ENCODE measurements at places on chromosomes 1 and 21.

- DNase-seq = no peak
These were observed 10.9 kb downstream of the YARS1 start for GRCh38 chr1:32806290-32806689.

DNA sequence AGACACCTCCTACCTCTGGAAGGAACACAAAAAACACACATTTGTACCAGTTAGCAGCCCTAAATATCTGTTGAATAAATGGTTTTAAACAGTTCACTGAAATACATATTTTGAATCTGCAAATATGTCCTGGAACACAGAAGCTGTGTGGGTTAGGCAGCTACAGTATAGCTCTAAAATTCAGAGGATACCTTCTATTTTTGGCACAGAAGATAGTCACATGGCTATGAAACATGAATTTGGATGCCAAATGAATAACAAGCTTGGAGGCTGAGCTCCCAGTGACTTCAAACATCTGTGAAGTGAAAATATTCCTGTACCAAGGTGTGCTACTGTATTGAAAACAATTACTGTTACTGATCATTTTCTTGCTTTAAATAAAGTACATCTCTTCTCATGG, 391.5 kb upstream of the ADGRL2 start:
- no peak for DNase-seq

GRCh38 chr1:198449727-198450433, 90.6 kb downstream of the ATP6V1G3 start:
- DNase-seq = no peak

DNA sequence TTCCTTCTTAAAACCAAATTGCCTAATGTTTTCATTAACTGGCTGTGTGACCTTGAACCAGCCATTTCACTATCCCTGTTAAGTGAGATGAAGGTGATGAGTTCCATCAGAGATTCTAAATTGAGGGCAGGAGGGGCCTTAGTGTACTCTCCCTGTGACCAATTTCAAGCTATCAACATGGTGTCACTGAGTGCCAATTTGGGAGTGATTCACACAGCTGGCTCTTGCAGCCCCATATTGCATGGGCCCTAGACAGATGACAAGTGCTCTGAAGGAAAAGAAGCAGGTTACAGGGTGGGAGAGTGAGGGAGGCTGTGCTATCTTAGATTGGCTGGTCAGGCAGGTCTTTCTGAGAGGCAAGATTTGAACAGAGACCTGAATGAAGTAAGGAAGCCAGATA, 13.0 kb upstream of the TACSTD2 start:
- DNase-seq = no peak

DNA sequence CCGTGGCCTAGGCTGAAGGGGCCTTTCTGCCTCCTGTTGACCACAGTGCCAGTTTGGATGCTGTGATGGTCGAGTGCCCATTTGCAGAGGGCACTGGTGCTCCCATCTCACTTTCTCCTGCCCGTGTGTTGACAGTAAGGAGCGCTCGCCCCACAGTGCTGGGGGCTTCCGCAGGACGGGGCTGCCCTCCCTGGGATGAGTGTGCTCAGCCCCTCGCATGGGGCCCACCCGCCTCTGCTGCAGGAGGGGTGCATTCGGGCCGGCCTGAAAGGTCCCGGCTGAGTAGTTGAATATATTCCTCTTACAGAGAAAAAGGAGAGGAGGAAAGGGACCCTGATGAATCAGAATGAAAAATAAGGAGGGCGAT, 37.3 kb downstream of the NTPCR start:
- DNase-seq = no peak

DNA sequence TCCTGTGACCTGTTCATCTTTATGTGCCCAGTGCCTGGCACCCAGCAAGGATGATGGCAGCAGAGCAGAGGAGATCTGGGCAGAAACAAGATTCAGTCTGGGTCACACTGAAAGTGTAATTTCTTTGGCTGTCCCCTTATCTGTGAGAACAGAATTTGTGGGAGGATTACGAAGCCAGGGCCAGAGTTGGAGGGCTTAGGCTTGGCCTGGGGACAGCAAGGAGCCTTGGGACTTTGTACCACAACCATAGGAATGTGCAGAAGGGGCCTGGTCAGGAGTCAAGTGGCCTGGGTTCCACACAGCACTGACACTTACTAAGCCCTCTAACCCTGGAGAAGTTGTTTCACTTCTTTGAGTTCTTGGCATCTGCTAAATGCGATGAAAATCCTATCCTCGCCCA, 12.8 kb downstream of the PMVK start:
- DNase-seq = no peak

GRCh38 chr21:43727519-43728153, 8.7 kb downstream of the PDXK start:
- DNase-seq = no peak

DNA sequence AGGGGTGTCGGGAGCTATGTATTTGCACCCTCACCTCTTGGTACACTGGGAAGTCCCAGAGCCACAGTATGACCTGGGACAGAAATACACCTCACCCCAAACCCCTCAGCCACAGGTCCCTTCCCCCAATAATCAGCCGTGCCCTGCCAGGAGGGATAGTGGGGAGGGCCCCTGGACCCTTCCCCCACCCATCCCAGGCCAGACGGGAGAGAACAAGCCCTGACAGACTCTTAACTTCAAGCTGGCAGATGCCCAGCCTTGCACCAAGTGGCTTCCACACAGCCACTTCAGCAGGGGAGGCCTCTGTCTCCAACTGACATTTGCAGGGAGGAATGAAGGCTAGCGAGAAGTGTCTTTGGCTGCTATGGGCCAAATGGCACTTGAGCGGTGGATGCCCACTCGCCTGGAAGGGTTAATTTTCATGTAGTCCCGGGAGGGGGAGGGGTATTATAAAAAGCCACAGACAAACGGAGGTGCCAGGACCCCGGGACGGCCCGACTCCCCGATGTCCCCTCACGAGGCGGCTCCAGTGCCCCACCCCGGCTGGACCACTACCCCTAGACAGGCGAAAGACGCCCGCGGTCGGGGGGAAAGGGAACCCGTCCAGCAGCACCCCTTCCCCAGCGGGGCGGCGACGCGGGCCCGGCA, 495 bp downstream of the SYNC start:
- no peak for DNase-seq

DNA sequence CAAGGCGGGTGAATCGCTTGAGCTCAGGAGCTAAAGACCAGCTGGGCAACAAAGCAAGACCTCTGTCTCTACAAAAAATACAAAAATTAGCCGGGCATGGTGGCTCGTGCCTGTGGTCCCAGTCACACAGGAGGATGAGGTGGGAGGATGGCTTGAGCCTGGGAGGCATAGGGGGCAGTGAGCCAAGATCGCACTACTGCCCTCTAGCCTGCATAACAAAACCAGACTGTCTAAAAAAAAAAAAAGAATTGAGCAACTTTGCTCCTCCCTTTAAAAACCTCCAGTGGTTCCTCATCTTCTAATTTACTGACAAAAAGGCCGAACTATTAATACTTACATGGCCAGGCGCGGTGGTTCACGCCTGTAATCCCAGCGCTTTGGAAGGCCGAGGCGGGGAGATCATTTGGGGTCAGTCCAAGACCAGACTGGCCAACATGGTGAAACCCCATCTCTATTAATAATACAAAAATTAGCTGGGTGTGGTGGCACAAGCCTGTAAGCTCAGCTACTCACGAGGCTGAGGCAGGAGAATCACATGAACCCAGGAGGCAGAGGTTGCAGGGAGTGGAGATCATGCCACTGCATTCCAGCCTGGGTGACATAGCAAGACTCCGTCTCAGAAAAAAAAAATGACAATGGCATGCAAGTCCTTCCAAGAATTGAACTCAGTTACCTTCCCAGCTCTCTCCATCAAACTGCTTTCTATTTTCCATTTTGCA, 4.4 kb downstream of the ACBD3 start:
- no peak for DNase-seq

DNA sequence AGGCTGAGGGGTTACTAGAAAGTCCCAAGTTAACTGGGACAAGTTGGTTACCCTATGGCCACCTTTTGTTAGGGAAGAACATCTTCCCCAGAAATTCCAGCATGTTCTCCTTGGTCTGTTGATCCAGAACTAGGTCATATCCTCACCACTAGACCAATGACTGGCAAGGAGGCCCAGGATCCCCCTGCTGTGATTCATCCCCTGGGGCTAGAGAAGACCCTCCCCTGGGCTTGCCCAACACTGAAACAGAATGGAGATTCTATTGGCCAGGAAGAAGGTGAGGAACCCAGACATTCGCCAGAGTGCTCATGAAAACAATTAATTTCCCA, 90.1 kb upstream of the SIM2 start:
- no peak for DNase-seq

DNA sequence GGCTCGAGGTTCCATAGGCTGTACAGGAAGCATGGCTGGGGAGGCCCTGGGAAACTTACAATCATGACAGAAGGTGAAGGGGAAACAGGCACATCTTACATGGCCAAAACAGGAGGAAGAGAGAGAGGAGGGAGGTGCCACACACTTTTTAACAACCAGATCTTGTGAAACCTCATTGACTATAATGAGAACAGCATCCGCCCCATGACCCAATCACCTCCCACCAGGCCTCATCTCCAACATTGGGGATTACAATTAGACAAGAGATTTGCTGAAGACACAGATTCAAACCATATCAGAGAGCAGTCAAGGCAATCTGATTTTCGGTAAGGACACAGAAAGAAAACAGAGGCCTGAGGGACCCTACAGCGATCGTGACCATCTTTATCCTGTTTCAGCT, 41.7 kb downstream of the TNFRSF9 start:
- DNase-seq = no peak

GRCh38 chr1:15948091-15948591, 27.8 kb downstream of the ZBTB17 start:
- DNase-seq = no peak

- no peak for DNase-seq
These were observed 74.4 kb downstream of the SCMH1 start for GRCh38 chr1:41167667-41168066.

DNA sequence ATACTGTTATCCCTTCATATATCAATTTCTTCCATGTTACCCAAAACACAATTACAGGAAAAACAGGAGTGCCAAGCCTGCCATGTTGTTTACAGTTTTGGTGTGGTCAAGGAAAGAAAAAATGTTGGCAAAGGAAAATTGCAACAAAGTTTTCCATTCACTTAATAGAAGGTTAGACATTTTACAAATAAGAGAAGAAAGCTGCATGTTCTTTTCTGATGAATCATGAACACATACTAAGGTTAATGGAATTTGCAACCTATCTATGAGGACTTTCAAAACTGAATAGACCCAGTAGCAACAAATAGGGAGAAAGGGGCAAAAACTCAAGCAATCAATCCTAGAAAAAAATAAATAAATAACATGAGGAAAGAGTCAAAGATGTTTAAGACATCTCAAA, 556.7 kb downstream of the DPYD start:
- no peak for DNase-seq

DNA sequence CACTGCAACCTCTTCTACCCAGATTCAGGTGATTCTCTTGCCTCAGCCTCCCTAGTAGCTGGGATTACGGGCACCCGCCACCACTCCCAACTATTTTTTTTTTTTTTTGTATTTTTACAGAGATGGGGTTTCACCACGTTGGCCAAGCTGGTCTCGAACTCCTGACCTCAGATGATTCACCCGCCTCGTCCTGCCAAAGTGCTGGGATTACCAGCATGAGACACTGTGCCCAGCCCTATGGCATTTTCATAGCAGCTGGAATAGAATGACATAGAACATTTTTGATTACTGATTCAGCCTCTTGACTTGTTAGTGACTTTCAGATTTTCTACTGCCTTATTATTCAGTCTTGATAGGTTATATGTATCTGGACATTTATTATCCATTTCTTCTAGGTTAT, 1046.2 kb downstream of the AMY1C start:
- DNase-seq = no peak

- no peak for DNase-seq
These were observed 3.7 kb downstream of the C1orf226 start for GRCh38 chr1:162385280-162385623.

DNA sequence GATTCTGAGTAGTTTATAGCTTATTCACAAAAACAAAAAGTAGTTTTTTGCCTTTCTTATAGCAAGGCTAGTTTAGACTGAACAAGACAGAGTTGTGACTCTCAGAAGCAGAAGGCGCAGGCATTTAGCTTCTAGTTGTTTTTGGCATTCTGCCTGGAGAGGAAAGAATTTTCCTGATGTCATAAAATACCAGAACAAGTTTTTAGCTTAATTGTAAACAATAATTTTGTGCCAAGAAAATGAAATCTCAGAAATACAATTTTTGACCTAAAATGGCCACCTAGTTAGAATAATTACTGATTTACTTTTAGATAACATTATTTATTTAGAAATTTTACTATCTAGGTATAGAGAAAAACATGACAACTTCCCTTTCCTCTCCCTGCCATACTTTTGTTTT, 1.0 kb downstream of the DNAJB4 start:
- DNase-seq = no peak

DNA sequence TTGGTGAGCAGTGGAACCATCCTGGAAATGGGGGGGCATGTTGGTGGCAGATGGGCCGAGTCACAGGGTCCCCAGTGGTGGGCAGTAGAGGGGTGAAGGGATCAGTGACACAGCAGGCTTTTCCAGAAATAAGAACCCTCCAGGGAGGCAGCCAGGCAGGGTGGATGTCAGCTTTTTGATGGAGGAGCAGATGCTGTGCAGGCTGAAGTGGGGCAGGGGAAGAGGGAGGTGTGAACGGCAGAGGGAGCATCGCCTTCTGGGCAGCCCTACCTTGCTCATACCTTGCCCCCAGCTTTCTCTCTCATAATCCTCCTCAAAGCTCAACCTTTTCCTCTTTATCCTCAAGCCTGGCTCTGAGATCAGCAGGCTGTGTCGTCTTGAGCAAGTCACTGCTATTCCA, 131.8 kb upstream of the IPO9 start:
- no peak for DNase-seq

- no peak for DNase-seq
These were observed 70.5 kb upstream of the RUNX1 start for GRCh38 chr21:35119501-35120047.

DNA sequence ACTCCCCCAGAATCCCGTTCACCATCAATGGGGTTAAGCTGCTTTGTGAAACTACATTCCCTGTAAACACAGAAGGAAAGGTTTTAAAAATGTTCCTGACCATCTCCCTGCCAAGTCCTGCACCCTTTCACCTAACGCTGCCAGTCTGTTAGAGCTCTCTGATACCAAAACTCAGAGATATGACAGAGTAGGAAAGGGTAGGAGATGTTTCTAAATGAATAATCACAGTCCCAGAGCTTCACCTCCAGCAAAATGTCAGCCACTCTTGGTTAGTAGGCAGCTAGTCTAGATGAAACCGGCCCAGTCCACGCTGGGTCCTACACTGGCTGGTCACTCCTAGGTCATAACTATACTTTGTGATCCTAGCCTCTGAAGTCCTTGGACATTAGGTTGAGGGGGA, 26.7 kb downstream of the SLAMF6 start:
- DNase-seq = no peak

DNA sequence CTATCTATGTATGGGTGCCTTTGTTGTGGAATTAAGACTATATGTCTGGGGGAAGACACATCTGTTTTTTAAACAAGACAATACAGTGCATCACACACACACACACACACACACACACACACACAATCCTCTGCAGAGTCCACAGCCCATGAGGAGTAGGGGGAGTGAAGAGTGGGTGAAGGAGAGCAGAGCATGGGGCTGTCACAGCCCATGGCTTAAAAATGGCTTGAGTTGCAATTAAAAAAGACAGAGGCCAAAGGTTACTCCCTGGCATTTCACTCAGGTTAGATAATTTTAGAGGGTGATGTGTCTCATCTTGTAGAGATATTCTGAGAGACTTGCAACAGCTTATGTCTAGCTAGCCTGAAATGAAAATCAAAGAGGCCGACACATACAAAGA, 176.5 kb upstream of the PLXNA2 start:
- no peak for DNase-seq

GRCh38 chr1:57341721-57342120, 82.1 kb downstream of the DAB1 start:
- DNase-seq = no peak

Measured in GM12864 (cell line).